Uterus (tissue), 4 donors: ENCODE measurements at places on chromosomes 1 and 21.

DNA sequence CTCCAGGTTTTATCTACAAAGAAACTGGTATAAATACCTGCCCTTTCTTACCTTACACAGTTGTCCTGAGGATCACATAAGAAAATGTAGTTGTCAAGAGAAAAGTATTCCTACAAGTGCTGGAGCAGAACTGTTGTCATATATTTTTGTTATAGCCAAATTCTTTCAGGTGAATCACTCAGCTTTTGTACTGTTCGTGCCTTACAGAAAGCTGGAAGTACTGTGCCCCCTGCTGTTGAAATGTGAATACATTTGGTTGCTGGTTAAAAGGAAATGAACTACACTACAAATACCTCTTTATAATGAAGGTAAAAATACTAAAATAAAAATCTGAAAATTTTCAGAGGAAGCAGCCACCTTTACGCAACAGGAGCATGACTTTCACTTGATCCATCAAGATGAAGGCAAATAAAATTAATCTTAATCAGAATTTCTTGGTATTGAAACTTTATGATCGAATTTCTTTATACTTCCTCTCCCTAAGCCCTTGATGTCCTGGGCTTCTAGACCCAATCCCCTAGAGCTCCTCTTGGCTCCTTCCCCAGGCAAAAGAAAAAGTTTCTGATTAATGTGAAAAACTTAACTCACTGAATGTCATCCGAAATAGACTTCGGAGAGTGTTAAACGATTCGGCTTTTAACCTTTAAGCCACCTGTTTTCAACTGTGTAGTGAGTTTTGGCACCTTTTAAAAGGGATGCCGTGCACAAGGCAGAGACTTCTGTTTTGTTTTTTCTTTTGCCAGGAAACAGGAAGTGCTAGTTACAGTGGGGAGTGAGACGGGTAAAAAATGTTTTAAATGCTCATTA lies 12.5 kb downstream of the CHML start:
- no peak for DNase-seq

DNA sequence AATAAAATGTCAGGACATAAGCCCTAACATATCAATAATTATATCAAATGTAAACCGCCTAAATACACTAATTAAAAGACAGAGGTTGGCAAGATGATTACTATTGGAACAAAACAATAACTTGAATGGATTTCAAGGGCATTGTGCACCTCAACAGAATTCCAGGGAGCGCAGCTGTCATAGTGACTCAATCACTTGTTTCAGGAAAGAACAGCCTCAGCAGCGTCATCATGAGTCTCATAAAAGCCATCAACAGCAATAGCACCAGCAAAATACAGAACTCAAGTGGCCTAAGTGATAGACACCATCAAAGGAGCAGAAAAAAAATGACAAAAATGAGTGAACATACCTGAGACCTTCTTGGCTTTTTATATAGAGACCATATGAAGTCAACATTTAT lies 632.7 kb upstream of the NR5A2 start:
- no peak for DNase-seq

DNA sequence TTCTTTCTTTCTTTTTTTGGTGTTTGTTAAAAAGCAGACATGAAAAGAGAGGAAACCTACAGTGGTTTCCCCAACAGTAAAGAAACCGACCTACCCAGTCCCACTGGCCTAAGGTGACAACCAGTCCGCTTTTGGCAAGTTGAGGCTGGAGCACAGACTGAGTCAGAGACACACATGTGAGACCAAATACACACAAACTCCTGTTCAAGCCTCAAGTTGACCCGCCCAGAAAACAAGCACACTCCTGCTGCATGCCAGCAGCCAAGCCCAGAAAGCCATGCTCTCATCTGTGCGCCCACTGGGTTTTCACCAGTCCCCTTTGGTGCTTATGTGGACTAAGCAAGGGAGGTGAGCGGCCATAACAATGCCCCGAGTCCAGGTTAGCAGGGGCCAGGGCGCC lies 64.6 kb upstream of the GPR153 start:
- DNase-seq = no peak

DNA sequence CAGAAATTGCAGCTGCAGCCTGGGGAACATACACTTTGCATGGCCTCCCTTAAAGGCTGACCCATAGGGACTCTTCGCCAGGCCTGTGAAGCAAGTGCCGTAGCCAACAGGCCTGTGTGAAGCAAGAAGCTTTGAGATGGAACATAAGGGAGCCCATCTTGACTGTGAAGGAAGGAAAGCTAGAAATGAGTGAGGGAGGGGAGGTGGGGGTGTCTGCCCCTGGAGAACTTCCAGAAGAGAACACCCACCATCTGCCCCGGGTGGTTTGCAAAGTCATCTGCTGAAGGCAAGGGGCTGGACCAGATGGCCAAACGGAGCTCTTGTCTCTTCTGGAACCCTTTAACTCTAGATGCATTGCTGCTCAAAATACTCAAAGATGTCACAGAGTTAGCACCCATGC lies 103.3 kb upstream of the GRIK3 start:
- DNase-seq = no peak

DNA sequence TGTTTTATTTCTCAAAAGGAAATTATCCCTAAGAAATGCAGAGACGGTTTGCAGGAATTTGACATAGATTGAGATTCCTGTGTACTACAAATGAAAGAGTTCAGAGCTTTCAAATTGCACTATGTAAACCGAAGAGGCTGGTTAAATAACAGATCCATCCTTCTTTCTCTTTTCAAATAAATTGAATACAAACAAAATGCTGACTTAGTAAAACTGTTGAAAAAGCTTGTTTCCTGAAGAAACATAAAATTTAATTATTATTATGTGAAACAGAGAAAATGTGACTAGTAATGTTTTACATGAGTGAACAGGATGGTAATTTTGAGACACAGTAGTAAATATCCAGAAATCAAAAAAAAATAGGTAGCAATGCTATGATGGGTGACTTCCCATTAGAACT lies 441.2 kb downstream of the LRRIQ3 start:
- DNase-seq = no peak

DNA sequence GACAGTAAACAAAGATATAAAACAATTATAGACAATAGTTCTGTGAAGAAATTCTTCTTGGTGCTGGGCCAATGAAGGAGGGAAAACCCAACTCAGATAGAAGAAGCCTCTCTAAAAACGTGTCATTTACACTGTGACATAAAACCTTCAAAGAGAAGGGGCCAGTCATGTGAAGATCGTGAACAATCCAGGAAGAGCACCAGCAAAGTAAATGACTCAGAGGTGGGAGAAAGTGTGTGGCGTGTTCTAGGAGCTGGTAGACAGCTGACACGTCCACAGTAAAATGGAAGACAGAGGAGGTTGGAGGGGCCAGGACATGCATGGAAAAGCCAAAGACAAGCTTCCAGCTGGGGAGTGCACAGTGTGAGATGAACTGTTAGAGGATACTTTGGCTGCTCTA lies 143.6 kb downstream of the VAV3 start:
- DNase-seq = no peak

- DNase-seq = no peak
Observed at GRCh38 chr1:202293569-202293968, 48.2 kb downstream of the UBE2T start.

- no peak for DNase-seq
Observed at GRCh38 chr1:36351227-36351977, 28.0 kb upstream of the EVA1B start.

GRCh38 chr21:16711757-16712156 lies 801.1 kb upstream of the CXADR start:
- no peak for DNase-seq

GRCh38 chr1:69185378-69185777 lies 382.3 kb upstream of the LRRC7 start:
- no peak for DNase-seq

DNA sequence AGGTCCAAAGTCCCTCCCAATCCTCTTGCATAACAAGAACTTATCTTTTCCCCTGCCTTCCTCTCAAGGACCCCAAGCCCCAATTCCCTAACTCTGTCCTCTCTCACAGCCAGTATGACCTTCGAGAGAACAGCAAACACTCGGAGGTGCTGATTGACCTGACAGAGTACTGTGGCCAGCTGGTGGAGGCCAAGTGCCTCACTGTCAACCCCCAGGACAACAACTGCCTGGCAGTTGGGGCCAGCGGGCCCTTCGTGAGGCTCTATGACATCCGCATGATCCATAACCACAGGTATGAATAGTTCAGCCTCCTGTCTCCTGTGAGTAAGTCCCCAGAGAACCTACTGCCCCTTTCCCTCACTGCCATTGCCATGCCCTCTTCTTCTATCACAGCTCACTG lies 29.9 kb upstream of the TMEM222 start:
- no peak for DNase-seq

GRCh38 chr1:63005812-63006211 lies 221.9 kb downstream of the ATG4C start:
- no peak for DNase-seq

DNA sequence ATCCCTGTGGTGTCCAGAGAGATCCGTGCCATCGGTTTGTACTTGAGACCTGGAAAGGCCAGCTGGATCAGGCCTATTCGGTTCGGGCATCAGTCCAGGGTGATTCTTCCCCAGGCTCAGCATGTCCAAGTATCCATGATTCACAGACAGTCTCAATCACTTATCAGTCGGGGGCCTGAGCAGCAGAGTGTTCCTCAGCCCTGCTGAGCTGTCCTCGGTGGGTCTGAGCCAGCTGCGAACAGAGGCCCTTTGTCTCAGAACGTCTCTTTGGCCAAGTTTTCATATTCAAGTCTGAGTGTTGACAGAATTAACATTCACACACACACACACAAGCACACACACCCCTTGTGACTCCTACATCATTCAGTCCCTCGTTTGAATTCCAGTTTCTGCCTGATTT lies 33.4 kb upstream of the OSBPL9 start:
- peak; percentile 41 for DNase-seq

DNA sequence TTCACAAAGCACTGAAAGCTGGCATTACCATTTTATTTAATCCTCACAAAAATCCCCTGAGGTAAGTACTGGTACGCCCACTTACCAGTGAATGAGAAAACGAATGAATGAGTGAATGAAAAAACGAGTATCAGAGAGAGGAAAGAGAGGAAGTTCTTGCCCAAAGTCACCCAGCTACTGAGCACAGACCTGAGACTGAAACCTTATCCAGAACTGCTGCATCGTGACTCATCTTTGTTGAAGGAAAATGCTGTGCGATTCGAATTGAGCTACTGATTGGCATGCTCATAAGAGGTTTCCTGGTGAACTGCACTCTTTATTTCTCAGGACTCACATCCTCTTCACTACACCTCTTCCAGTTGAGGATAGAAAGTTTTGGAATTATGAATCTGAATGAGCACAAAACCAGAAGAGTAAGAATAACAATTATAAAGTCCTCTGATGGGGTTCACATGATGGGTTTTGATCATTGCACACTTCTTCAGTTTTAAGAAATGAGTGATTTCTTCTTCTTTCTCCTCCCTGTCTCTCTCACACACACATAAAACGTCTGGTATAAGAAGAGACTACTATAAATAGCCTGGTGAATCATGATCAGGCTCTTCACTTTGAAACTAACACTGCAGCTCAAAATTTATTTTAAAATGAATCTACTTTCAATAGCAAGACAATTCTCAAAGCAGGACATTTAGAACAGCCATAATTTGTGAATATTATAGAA lies 32.1 kb downstream of the IL12RB2 start:
- no peak for DNase-seq

GRCh38 chr21:46666941-46667740 lies 31.7 kb downstream of the PRMT2 start:
- no peak for DNase-seq

DNA sequence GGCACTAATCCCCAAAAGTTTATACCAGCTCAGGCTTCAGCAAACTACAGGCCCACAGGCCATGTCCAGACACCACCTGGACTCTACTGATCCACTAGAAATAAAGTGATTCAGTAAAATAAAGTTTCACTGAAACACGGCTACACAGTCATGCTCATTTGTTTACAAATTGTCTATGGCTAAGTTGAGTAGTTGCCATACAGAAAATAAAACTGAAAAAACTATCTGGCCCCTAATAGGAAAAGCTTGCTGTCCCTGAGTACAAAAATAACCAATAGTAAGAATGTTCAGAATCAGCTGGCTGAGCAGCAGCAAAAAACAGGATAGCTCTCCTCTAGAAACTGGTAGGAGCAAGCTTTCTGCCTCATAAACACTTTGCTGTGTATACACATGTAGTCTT lies 221.5 kb downstream of the RERE start:
- DNase-seq = no peak
